Activated CD4-positive, CD25-positive, alpha-beta regulatory T cell treated with anti-CD3 and anti-CD28 coated beads, Interleukin-2, amount 50 U/mL, for 72 hours (primary cell): ENCODE measurements at places on chromosomes 13 and 19.

DNA sequence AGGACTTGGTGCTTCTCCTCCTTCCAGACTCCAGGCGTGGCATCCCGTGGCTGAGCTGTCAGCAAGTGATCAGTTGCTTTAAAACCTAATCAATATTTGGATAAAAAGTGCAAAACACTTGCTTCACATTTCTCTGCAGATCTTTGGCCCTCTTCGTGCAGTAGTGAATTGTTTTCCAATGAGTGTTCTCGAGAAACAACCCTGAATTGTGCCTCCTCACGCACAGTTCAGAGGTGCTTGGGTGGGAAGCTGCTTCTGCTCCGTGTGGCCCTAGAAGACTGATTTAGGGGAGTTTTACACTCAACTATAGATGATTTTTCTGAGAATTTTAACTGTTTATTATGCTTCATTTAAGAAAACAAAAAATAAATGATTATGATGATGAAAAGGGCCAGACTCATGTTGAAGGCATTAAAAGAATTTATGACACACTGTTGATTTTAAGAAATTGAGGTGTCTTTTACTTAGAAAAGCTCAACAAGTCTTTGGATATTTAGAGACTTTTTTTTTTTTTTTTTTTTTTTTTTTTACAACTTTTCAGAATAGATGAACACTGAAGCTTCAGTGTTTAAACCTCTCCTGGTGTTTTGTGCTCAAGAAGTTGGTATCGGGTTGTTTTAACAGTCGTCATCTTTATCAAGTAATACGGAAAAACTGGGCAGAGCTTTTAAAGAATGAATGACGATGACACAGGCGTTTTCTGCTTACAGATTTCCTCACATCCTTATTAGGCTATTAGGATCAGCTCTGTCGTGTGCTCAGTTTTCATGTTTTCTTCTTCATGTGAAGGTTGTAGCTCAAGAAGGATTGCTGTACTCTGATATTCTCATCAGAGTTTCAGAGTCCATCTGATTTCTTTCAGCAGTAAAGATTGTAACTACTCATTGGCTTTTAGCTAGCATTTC is 39.5 kb upstream of the TEX29 start:
- DNase-seq, result no peak

DNA sequence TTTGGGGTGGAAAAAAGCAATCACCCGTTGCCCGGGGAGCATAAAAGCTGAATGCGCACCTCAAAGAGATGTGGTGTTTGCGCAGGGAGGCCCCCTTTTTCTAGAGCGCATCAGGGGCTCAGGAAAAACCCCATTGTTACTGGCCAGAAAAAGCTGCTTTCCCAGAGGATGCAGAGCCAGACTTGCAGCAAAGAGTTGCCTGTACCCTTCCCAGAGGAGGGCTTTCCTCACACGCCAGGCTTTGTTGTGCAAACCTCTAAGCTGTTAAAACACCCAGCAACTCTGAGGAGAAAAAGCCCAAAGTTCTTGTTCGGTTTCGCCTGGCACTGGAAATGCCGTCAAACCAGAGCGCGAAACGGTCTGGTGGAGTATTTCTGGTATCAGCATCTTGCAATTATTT is 29.3 kb downstream of the GSX1 start:
- no peak for DNase-seq

- DNase-seq, result no peak
Observed at GRCh38 chr13:94416454-94417080, 62.9 kb downstream of the DCT start.

- DNase-seq, result no peak
Observed at GRCh38 chr13:49218493-49219051, 1.6 kb upstream of the MLNR start.

- no peak for DNase-seq
Observed at GRCh38 chr13:97478247-97478646, 44.3 kb downstream of the RAP2A start.

DNA sequence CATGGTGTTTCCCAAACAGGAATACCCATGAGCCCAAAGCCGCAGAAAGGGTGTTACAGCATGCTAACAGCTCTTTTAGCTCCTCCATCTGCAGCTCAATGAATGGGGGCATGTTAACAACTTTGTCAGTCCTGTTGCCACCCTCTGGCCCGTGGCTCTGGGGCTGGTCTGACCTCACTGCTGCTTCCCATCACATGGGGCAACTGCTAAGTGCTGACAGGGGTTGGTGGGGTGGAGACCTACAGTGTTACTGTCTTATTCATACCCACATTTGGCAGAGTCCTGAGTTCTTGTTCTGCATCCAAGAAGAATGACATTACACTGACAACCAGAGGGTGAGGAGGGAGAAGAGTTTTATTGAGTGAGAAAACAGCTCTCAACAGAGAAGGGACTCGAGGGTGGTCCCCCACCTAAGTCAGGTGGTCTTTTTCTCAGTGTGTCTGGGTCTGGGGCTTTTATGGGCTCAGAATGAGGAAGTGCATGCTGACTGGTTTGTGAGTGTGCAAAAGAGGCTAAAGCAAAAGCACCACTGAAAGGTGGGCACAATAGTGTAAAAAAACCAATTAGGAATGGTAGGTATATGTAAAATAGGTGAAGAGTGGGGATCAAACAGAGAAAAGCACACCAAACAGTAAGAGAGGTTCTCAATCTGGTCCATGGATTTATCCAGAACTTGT is 1952.0 kb upstream of the PCDH20 start:
- no peak for DNase-seq

GRCh38 chr13:55038230-55038629 is 2009.6 kb downstream of the OLFM4 start:
- DNase-seq, result no peak

DNA sequence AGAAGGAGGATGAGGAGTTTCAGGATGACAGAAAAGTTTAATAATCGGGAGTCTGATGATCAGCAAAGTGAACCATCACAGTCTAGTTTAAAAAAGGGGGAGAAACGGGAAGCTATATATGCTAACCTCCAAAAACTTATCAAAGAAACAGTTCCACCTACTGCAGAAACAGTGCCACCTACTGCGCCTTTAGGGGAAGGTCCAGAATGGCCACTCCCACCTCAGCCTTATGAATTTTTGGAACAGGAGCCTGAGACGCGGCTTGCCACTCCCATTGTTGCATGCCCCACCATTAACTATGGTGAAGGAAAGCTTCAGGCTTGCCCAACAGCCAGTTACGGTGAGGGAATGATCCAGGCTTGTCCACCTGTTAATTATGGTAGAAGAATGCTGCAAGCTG is 929.0 kb downstream of the SLITRK6 start:
- DNase-seq, result no peak

- no peak for DNase-seq
Observed at GRCh38 chr13:99743094-99743493, 228.5 kb downstream of the ZIC5 start.

DNA sequence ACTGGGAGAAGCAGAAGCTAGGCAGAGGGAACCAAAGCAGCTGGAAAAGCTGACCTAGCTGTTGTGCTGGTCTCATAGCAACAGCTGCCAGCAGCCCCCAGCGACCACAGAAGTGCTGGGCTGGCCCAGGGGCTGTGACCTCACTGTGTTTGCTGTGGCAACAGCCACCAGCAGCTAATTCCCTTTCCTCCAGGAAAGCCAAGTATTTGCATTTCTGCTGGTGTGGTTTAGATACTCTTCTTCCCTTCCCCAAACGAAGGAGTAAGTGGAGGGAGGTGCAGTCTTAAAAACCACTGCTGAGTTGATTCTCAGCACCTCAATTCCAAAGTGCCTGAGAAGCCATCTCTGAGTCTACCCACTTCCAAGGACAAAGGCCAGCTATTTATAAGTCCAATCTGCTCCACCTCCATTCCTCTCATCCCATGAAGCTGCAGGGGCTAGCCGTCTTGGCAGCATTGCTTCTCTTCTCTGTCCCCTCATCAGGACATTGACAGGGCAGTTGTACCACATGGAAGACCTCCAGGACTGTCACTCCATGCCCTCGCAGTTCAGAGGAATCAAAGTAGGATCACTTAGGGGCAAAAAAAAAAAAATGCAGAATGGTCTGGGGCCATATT is 11.5 kb upstream of the CCDC97 start:
- DNase-seq, result no peak

GRCh38 chr13:113203507-113204377 is 4.7 kb downstream of the PCID2 start:
- no peak for DNase-seq

GRCh38 chr19:51398096-51398704 is 7.8 kb upstream of the C19orf84 start:
- no peak for DNase-seq

GRCh38 chr19:50933640-50934039 is 19.2 kb downstream of the KLK5 start:
- no peak for DNase-seq

GRCh38 chr19:16764793-16765433 is 45.3 kb downstream of the NWD1 start:
- DNase-seq, result no peak

DNA sequence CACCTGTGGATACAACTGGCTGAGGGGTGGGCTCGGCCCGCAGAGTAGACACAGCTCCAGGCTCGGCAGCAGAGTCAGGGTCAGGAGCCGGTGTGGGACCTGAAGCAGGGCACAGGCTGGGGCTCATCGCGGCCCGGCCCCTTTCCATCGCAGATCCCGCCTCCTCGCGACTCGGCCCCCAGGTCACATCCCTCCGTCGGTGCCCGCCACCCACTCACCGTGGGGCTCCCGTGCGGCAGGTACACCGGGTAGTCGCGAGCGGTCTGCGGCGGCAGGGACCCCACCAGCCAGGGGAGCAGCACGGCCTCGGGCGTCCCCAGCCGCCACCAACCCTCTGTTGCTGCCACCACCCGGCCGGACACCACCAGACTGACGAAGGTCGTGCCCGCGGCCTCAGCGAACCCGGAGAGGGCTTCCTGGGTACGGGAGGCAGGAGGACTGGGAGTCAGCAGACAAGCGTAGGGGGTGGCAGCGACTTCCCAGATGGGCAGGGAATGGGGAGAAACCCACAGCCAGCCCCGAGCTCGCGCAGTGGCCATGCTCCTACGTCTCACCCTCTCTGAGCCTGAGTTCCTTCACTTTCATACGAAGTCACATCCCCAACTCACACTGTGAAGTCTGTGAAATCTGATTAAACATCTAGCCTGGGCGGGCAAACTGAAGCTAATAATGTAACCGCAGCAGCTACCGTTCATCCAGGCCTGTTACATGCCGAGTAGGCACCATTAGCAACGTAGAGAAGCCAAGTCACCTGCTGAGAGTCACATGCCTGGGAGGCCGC is 3.7 kb downstream of the FUZ start:
- no peak for DNase-seq

GRCh38 chr13:84574851-84575250 is 692.6 kb upstream of the SLITRK1 start:
- no peak for DNase-seq

GRCh38 chr13:68727798-68728197 is 1379.8 kb upstream of the ATXN8OS start:
- no peak for DNase-seq

DNA sequence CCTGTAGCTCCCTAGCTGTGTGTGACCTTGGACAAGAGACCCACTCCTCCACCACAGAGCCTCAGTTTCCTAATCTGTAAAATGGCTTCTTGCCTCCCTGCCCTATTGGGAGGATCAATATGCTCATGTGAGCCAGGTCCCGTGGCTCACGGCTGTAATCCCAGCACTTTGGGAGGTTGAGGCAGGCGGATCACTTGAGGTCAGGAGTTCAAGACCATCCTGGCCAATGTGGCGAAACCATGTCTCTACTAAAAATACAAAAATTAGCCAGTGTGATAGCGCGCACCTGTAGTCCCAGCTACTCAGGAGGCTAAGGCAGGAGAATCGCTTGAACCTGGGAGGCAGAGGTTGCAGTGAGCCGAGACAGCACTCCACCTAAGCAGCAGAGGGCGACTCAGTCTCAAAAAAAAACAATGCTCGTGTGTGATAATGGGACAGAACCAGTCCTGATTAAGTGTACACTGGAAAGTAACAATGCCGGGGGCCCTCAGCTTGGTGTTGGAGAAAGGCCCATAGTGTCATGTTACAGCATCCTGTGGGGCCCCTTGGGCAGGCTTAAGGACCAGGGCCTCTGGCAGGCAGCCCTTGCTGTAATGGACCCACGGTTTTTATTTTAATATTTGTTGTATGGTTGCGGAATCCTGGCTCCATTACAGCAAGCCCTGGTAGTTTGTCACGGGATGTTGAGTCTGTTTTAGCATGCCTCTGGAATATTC is 6.8 kb downstream of the RPS11 start:
- DNase-seq, result no peak

DNA sequence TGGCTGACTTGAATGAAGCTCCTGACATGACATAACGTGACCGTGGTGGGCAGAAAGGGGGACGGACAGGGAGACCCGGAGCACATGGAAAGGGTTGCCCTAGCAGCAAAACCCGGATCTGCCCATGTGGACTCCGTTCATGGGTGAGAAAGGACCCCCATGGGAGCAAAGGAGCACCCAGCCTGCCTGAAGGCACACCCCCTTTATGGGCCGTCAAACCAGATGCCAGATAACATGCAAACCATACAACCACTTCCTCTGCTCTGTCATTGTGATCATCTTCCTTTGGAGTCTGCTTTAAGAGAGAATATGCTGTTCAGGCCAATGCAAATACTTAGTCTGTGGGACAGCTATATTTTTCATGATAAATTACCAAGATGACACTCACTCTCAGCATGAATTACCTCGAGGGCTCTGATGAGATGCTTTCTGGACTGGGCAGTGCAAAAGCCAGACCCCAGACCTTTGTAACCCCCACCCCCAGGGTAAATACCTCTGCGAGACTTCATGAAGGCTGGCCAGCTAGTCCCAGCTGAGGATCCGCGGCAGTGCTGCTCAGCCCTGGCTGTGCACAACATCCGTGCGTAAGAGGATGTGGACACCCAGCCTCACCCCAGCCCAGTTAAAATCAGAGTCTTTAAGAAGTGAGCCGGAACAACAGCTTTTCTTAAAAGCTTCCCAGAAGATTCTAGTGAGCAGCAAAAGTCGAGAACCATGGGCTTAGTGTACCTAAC is 126.6 kb downstream of the USP12 start:
- DNase-seq, result no peak

DNA sequence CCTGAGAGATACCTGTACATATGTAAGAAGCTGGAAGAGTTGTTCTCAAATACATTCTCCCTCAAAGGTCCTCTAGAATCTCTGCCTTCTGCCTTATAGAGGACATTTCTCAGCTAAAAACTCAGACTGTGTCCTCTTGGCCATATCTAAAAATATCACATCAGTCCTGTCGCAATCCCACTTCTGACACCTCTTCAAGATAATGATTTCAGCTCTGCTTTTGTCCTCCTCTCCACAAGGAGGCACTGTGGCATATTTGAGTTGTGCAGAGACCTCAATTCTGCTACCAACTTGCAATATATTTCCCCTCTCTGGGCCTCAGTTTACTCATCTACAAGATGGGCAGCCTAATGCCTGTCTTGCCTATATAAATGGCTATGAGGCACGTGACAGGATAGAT is 16.6 kb downstream of the ADAMTS10 start:
- no peak for DNase-seq

- DNase-seq, result no peak
Observed at GRCh38 chr19:1265615-1266128, 3.5 kb upstream of the CIRBP start.

- DNase-seq, result no peak
Observed at GRCh38 chr13:62193919-62194318, 778.3 kb upstream of the PCDH20 start.

- no peak for DNase-seq
Observed at GRCh38 chr19:30722186-30722585, 350.0 kb downstream of the ZNF536 start.
